Activated T-cell treated with anti-CD3 and anti-CD28 coated beads for 48 hours (primary cell): ENCODE measurements at places on chromosomes 3 and 15.

GRCh38 chr15:60697750-60698149 is 218.8 kb upstream of the ICE2 start:
- no peak for DNase-seq

DNA sequence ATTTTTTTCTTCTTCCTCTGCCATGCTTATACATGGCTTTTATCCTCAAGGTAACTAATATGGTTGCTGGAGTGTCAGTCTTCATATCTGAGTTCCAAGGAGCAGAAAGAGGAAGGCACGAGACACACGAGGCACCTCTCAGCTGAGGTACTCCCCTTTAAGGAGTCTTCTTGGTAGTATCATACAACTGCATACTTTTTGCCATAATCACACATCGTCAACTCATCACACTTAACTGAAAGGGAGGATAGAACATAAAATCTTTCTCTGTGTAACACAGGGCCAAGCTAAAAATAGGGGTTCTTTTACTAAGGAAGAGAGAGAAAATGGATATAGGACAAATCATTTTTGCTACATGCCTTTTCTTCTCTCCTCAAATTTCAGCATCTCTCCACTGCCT is 104.2 kb downstream of the OXSM start:
- no peak for DNase-seq

- no peak for DNase-seq
These were observed 19.7 kb downstream of the PAK6 start for GRCh38 chr15:40258544-40258943.

DNA sequence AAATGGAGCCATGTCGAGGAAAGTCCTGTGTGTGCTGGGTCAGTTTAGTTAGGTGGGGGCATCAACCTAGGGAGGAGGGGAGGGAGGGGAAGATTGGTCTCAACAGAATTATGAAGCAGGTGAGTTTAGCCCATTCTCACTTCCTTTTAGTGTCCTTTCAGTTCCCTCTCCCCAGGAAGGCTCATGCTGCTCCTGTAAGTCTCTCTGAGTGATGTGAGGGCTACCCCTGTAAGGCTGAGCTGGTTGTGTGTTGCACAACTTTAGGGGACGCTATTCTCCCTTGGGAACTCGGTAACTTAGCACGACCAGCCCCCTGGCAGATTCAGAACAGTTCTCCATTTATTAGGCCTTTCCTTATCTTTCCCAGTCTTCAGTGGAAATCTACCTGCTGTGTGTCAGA is 21.2 kb downstream of the IL5RA start:
- DNase-seq = no peak

DNA sequence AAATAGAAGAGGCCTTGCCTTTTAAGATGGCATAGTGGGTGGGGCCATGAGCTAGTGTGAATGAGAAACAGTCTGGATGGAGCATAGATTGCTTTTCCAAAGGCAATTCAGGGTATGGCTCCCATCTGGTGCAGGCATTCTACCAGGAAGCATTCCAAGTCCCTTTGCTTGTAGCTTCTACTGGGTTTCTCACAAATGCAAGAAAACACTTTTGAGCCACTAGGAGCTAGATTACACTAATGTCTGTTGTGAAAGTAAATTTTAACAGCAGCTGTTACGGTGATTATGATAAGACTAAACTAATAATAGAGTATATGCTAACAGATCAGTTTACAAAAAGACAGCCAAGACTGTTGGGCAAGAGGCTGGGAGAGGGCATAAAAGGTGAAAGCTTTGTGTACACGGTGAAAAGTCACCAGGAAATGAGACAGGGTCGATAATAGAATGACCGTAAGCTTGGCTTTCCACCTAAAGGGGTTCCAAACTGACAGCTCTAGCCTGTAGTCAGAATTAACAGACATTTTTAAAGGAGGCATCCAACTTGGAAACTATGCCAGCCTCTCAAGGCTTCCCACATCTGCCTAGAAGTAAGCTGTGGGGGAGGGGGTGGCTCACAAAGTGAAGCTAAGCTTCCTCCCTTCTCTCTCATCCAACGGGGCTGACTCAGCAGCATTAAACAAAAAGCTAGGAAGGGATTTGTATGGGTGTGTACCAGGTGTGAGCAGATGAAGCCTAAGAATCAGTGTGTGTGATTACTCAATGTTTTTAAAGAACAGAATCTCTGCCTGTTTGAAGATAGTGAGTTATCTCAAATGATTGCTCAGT is 61.1 kb upstream of the GPD1L start:
- DNase-seq = no peak

- no peak for DNase-seq
These were observed 207.0 kb upstream of the ONECUT1 start for GRCh38 chr15:52997123-52997522.

DNA sequence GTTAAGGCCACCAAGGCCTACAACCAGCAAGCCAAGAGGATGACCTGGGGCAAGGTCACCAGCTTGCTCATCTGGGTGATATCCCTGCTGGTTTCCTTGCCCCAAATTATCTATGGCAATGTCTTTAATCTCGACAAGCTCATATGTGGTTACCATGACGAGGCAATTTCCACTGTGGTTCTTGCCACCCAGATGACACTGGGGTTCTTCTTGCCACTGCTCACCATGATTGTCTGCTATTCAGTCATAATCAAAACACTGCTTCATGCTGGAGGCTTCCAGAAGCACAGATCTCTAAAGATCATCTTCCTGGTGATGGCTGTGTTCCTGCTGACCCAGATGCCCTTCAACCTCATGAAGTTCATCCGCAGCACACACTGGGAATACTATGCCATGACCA is 3.6 kb downstream of the CXCR6 start:
- no peak for DNase-seq

- DNase-seq = no peak
These were observed 39.0 kb upstream of the AADAC start for GRCh38 chr3:151774910-151775309.

DNA sequence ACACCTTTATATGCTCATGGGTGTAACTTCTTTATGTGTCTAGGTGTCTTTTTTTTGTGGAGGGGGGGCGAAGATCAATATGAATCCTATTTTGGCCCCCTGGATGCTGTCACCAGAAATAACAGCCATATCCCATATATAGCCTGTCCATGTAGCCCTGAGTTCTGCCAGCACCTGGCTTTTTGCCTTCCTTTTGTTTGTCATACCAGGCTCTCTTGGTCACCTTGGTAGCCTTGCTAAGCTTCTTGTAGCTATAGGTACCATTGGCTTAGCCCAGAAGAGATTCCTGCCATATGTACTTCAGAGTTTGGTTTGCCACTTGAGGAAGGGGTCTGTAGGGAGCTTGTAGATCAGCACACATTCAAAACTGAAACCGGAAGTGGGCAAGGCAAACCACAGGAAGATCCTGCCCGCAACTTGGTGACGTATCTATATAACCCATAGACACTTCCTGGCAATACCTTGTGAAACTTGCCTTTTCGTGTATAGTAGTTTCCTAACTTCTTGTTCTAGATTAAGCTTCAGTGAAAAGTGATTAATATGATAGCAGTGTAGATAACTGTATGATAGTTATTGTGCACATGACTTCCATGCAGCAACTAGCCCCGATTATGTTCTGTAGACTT is 11.9 kb downstream of the RASA2 start:
- peak; percentile 78 for DNase-seq

- no peak for DNase-seq
These were observed 16.3 kb downstream of the CCR3 start for GRCh38 chr3:46258525-46258924.

- no peak for DNase-seq
These were observed 119.6 kb downstream of the FMN1 start for GRCh38 chr15:33074942-33075341.

DNA sequence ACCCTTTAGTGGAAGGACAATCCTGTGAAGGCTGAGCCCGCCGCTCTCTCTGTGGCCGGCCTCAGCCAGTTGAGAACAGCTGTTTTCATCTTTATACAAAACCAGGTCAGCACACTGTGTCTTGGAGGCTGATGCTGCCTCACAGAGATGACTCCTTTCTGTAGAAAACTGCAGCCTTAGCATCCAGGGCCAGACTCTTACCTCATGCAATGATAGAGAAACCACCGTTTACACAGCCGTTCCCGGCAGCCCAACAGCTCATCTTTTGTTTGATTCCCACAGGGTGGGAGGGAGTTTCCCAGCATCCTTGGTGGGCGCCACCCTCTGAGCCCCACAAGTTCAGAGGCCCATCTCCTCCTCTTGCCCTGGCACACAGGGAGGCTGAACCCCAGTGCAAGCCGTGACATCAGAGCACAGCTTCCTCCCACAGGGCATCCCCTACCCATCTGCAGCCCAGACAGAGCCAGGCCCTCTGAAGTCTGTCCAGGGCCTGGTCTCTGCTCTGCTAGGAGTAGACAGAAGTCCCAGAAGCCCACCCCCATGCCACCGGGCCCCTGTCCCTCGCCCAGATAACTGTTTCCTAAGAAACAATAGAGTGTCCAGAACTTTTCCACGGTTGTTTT is 105.0 kb downstream of the LRRK1 start:
- DNase-seq = no peak

DNA sequence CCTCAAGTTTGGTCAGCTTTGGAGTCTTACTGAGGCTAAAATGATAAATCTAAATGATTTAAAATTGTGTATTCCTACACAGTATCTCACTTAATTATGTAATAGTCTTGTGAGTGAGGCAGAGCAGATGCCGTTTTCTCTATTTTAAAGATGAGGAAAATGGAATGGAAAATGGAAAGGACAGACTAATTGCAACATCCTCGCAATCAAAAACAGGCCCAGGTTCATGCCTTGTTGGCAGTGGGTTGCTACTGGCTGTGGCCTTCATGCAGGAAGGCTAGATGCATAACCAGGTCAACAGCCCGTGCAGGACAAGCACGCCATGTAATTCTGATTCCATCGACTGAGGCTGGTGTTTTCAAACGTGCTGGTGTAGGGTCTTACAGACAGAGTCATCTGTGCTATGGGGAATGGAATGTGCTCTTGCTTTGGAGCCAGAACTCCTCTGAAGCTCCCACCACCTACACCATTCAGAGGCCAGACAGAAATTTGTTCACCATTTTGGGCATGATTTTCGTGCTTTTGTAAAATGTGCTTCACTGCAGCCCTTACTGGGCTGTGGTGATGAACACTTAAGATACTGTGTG is 37.9 kb downstream of the MLH1 start:
- no peak for DNase-seq

DNA sequence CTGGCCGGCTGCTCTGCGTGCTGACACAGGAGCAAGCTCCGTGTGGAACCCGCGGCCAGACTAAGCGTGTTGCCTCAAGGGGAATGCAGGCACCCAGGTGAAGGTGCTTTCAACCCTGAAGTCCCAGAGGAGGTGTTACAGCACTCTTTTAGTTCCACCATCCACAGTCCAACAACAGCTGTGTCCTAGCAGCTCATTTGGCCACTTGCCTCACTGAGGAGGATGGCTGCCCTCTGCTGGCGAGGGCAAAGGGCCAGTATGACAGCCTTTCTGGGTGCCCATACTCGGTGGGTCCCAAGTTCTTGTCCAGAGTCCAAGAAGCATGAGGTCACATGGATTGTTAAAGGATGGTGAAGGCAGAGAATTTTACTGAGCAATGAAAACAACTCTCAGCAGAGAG is 87.8 kb downstream of the C3orf85 start:
- no peak for DNase-seq

DNA sequence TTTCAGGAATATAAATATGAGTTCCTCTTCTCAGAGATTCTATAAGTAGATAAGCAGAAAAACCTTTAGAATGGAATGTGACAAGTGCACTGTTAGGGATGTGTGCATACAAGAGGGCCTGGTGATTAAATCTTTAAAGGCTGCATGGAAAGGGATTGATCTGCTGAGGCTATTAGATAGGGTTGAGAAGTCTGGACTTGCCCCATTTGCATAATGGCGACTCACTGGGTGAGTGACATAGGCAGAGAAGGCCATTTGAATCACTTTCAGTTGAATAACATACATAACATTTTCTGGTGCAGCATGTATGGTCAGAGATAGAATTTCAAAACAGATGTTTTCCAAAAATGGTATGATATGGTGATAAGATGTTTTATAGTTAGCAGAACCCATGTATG is 156.9 kb downstream of the ZNF621 start:
- no peak for DNase-seq

GRCh38 chr3:40304352-40304751 is 5.2 kb upstream of the EIF1B start:
- no peak for DNase-seq

- no peak for DNase-seq
These were observed 272.6 kb downstream of the CLSTN2 start for GRCh38 chr3:140207541-140207940.

DNA sequence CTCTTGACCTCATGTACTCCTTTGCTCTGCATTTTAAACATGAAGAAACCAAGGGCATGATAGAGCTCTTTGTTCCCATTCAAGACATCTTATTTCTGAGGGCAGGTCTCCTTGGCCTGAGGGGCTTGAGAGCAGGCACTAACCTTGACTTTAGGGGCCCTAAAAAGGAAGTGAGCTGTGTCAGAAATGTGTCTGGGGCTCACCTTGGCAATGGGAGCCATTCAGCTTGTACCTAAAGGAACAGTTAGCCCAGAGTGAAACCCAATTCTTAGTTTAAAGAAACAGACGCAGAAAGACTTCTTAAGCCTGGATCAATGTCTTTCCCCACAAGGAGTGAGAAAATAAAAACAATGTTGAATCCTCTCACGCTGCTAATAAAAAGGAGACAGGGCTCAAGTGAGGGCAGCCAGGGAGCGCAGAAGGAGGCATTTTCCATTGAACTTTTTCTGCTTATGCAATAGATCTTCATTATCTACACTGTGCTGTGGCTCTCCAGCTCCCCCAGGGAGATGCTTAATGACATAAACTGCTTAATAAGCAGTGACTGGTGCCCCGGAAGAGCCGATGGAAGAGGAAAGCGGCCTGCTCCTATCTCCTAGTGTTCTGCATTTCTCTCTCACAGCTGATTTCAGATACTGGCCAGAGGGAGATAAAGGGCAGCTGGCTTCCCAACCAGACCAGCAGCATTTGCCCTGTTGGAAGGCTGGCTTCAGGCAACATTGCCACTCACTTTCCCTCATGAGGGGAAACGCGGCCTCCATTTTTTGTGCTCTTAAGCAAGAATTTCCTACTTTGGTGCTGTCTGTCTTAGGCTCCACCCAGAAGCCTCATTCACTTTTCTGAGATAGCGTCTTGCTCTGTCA is 152.0 kb downstream of the OPA1 start:
- DNase-seq = no peak
